ENCODE measurements at places on chromosomes 16 and 17.

DNA sequence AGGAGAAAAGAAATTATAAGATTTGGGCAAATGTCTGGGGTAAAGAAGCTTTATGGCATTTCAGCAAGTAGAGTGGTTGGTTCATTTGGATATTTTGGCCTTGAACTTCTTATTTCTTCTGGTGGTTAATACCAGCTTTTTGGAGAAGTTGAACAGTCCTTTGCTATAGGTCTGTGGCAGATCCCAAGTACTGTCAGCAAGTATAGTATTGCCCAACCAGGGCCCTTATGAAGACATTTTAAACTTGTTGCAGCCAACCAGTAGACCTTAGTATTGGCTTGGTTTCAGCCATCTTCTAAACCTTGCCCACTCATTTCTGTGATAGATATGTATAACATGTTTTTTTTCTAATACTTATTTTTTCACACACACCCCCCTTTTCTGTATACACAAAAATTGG lies 2.2 kb downstream of the SP2 start:
- no peak for DNase-seq

DNA sequence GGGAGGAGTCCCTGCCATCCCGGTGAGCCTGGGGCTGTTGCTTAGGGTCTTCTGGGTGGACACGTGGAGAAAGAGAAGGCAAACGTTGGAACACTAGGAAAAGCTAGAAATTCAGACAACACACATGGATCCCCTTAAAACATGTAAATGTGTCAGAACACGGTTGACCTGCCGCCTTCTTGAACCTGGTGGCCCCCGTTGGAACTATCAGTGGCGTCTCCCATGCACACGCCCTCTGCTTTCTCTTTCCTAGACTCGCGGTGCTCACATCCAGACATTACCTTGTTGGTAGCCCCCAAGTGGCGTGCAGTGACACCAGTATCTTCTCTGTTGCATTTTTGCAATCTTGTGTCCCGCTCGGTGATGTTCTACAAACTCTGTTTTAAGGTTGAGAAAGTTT lies 18.6 kb downstream of the CIBAR2 start:
- DNase-seq = no peak

GRCh38 chr17:17220529-17220928 lies 14.4 kb upstream of the PLD6 start:
- DNase-seq = no peak

GRCh38 chr16:66290431-66290830 lies 76.1 kb upstream of the CDH5 start:
- DNase-seq = no peak

- peak; percentile 58 for DNase-seq
Observed at GRCh38 chr16:15427648-15428239, 6.6 kb upstream of the BMERB1 start.

GRCh38 chr17:2351269-2351668 lies 14.0 kb downstream of the SGSM2 start:
- no peak for DNase-seq

- DNase-seq = no peak
Observed at GRCh38 chr17:51499897-51500296, 239.6 kb downstream of the UTP18 start.

- DNase-seq = no peak
Observed at GRCh38 chr16:77591347-77591746, 131.0 kb upstream of the NUDT7 start.
